GM12891 (cell line): ENCODE measurements at places on chromosomes 2 and 18.

DNA sequence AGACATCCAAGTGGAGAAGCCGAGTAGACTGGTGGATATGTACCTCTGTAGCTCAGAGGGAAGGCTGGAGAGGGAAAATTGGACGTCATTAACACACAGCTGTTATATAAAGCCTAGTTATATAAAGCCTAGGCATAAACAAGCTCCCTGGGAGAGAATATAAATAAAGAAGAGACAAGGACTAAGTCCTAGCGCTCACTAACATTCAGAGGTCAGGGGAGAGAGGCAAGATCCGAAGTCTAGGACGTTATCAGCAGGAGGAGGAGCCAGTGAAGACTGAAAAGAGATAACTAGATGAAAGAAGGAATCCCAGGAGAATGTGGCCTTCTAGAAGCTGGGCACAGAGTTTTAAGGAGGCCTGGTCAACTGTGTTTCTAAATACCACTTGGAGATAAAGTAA is 55.3 kb downstream of the NOL10 start:
- no peak for DNase-seq

- no peak for DNase-seq
Observed at GRCh38 chr18:34710458-34710914, 388 bp downstream of the DTNA start.

DNA sequence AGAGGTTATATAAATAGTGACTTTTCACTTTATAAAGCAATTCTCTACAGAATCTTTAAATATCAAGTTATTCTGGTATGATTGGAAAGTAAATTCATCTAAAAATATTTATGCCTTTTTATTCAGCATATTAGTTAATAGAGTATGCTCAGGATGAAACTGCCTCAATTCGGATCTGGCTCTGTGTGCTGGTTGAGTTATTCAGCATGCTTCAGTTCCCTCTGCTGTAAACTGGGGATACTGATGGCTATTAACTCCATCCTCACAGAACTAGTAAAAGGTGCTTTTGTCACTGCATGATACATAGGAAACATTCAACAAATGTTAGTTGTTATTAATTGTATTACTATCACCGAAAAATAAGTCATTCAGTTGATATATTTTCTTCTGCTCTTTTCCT is 250.3 kb downstream of the NRXN1 start:
- no peak for DNase-seq

- no peak for DNase-seq
Observed at GRCh38 chr2:226694149-226694548, 105.5 kb downstream of the IRS1 start.

DNA sequence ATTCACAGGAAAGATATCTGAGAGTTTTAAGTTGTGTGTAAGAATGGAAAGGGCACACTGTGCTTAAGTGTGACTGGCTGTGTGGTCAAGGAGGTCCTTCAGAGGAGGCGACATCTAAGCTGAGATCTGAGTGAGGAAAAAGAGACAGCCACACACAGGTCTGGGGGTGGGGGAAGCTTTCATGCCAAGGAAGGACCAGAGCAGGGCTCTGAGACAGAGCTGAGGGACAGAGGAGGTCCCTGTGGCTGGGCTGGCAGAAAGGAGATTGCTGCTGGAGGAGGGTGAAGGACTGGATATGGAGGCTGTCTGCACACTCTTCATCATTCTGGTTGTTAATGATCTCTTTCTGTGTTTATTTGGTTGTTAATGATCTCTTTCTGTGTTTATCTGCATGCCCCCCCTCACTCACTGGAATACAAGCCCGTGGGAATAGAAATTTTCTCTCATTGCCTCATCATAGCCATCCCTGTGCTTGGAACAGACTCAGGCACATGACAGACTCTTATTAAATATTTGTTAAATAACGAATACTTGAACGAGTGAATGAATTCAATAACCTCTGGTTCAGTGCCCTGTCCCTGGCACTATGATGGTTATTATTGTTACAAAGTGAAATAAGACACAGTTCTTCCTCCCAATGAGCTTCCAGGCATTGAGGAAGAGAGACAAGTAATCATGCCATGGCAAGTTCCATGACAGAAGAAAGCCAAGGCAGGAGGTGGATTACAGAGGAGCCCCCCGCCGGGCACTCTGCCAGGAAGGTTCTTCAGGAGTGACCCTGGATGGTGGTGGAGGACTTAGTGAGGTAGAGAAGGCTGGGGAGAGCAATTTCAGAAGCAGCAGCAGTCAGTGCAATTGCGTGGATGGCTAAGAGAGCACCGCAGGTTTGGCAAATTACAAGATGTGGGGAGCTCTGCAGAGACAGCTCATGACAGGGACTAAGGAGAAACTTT is 399.4 kb upstream of the HS6ST1 start:
- DNase-seq, result no peak

- DNase-seq, result no peak
Observed at GRCh38 chr2:228625481-228625880, 444.0 kb upstream of the SPHKAP start.

- DNase-seq, result no peak
Observed at GRCh38 chr2:66426244-66427111, 8.4 kb upstream of the MEIS1 start.

- no peak for DNase-seq
Observed at GRCh38 chr18:10895976-10896375, 253.4 kb downstream of the PIEZO2 start.

DNA sequence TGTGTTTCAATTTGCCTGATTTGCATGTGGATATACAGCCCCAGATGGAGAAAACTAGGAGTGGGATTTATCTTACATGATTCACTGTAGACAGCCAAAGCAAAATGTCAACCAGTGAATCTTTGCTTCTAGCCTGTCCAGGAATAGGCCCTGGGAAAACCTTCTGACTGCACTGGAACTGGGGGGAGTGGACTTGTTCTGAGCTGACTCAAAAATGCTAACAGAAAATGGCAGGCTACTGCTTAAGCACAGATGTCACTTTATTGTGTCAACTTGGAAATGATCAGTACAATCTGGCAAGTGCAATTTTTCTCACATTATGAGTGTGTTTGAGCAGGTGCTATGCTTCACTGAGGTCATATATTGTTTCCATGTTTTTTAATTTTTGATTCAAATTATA is 593.7 kb downstream of the NRXN1 start:
- DNase-seq, result no peak

DNA sequence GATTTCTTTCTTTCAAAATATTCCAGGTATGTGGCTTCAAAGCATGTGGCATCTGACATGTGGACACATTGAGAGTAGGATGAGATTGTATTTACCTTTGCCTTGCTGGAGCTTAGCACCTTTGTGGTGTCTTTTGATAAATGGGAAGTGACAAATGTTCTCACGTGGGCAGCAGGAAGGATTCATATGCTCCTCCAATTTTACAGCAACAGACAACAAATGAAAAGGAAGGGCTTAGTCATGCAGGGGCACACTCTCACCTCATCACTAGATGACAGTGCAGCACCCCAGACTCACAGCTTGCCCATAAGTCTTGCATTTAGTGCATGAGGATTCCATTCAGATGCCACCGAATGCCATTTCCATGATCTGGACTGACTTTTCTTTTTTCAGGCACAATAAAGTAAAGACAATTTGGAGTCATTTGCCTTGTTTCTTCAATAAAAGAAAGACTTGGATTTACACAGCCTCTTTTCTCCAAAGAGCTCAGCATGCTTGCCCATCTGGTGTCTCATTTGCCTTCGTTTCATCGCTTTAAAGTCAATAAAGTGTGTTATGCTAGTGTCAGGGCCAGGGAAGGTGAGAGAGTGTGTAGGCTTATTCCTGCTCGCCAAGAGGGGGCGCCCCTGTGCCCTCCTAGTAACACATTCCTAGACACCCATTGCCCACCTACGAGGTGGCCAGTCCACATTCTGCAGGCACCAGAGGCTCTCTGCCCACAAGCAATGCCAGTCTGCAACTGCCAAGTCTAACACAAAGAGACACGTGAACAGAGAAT is 39.6 kb upstream of the DAPL1 start:
- DNase-seq, result no peak
